ENCODE measurements at places on chromosomes 16 and 17.

DNA sequence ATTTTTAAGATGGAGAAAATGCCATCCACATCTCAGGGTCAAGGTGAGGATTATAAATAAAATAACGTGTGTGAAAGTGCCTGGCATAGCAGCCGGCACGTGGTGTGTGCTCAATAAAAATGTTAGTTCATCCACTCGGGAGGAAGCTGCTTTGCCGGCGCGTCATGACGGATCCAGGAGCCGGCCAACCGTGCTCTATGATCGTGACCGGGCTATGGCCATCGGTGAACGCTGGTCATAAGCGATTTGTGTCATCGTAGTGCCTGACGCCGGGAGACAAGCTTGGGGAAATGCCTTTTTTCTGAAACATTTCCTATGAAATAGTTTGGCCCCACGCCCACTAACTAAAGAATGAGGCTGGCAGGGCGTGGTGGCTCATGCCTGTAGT, 74.0 kb downstream of the CMC2 start:
- DNase-seq = peak; percentile 92

DNA sequence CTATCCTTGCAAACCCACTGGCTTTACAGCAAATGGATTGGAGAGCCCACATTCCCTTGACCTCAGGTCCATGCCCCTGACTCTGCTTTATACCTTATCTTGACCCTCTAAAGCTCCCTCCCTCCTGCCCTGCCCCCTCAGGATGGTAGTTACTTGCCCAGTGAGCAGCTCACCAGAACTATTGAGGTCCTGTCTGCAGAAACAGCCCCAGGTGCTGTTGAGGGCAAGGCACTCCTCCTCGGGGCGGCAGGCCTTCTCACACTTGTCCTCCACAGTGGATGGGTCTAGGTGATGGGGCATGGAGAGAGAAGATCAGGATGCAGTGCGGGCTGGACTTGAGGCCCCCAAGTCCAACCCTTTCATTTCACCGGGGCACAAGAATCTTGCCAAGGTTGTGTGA, 4.6 kb downstream of the GP2 start:
- no peak for DNase-seq

DNA sequence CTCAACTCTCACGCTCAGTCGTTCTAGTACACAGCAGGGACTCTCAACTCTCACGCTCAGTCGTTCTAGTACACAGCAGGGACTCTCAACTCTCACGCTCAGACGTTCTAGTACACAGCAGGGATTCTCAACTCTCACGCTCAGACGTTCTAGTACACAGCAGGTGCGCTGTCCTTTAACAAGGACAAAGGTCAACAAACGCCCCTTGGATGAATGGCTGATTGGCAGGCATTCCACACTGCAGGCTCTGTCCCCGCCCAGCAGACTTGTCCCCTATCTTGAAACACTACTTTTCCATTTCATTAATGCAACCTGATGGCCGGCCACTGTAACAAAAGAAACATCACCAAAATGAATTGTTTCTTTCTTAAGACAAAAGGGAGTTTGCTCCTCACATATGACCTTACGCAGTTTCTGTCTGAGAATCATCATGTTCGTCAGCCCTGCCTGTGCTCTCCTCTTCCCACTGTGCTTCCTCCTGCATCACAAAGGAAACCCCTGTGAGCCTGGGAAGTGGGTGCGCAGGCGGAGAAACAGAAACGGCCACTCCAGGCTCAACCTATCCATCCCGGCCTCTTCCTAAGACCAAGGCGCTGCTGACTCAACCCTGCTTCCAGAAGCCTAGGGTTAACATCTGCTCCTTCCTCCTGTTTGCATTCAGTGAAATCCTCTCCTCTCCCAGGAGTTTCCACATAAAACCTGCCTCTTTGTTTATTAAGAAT, 59.8 kb downstream of the ANKRD11 start:
- DNase-seq = no peak

- peak; percentile 91 for DNase-seq
Measured at GRCh38 chr17:77319211-77320043, 178.7 kb downstream of the SEC14L1 start.

- no peak for DNase-seq
Measured at GRCh38 chr17:5373112-5373511, 46.4 kb downstream of the NUP88 start.

DNA sequence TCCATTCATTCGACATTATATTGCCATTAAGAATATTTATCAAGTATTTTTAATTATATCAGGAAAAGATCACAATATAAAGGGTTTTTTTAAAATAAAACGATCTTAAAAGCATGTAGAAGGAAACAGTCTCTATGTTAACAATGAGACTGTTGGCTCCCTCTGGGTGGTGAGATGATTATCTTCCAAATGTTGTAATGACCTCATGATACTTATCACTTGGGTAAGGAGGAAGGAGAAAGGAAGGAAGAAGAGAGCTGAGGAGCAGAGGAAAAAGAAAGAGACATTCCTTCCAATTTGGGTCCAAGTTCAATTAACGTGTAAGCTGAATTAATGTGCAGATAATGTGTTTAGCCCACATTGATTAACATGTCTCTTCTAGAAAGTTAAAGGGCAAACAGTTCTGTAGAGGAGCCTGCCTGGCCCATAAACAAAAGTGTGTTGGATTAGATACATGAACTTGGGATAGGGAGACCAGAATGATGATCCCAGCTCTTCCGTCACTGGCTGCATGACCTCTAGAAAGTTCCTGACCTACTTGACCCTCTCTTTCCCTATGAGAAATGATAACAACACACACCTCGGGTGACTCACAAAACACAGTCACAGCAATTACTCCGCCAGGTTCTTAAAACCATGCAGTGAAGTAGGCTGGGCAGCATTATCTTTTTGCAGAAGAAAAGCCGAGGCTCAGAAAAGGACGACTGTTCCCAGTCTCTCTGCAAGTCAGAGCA, 32.0 kb downstream of the PIMREG start:
- DNase-seq = no peak

- peak; percentile 23 for DNase-seq
Measured at GRCh38 chr16:87702325-87702811, 63.4 kb downstream of the KLHDC4 start.

DNA sequence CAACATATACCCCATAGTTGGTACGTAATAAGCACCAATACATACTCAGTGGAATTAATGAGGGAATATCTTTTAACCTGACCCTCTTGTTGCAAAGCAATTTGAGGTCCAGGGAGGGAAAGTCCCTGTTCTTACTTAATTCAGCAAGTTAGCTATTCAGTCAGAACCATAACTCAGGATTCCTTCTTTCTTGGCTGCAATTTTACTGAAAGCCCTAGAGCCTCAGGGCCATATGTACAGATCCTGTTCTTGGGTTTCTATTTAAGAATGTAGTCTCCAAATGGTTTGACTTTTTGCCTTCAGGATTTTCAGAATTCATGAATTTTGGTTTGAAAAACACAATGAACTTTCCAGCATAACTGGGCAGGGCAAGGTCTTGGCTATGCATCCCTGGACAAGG, 436.5 kb downstream of the HS3ST4 start:
- no peak for DNase-seq

DNA sequence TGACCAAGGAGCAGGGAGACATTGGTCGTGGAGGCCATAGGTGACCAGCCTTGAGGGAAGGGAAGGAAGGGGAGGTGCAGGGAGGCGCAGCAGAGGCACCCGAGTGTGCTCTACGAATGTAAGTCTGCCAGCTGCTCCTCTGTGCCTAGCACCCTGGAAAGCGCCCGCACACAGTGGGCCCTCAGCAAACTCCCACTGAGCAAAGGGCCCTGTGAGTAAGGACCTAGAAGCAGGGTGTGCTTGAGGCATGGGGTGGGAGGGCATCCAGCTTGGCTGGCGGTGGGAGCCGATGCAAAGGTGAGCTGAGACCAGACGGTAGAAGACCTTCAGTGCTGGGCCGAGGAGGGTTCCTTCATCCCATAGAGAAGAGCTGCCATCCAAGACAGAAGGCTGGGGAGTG, 36.2 kb upstream of the MEOX1 start:
- DNase-seq = no peak

DNA sequence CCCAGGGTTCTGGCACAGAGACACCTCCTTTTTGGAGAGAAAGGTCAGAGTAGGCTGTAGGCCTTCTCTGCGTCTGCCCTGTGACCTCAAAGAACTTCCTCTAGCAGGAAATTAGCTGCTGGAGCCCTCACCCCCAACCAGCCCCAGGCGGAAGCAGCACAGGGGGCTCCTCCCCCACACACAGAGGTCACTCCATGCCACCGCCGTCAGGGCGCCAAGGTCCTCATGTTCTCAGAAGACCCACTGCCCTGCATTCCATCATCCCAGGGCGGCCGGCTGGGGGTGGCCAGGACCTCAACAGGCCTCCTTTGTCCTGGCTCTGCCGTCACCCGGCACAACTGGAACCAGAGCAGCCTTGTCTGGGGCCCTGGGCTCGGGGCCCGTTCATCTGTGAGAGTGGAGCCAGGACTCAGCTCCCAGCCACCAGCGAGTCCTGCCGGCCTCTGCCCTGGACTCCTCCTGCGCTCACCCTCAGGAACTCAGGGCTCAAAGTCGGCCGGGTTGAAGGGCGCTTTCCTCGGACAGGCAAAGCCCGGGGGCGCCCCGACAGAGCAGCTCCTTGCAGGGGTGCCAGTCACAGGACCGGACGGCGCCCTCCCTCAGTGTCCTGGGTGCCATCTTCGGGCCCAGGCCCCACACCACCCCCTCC, 1.2 kb downstream of the TMC6 start:
- DNase-seq = no peak

DNA sequence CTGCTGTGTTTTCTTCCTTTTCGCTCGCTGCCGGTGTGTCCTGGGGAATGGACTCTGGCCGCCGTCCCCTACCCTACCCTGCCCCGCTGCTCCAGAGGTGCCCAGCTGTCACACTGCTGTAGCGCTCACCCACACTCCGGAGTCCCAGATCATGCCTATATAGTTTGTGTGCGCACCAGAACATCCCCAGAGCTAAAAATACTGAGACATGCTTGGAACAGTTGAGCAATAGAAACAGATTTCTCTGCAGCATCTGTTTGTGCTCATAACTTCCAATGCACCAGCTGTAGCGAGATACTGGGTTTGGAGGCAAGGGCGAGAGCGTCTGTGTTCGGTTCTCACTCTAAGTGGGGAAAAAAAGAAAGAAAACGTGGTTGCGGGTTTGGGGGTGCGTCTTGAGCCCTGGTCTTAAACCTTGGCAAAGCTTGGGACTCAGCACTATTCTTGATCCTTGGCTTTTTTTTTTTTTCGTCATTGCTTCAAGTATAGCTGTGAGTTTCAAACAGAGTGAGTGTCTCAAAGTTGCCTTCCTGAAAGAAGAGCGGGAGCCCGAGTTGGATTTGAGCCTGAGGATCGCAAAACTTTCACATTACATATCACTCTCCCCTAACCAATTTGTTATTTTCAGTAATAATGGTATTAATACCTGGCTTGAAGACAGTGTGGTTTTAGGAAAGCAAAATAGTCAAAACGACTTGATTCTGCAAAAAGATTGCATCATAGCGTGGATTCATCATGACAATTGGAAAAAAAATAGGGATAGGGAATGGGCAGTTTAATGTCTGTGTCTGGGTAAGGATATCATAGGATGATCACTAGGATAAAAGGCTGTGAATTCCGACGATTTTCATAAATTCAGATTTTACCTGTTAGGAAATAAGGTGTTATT, 621 bp downstream of the KCNJ2 start:
- peak; percentile 55 for DNase-seq

DNA sequence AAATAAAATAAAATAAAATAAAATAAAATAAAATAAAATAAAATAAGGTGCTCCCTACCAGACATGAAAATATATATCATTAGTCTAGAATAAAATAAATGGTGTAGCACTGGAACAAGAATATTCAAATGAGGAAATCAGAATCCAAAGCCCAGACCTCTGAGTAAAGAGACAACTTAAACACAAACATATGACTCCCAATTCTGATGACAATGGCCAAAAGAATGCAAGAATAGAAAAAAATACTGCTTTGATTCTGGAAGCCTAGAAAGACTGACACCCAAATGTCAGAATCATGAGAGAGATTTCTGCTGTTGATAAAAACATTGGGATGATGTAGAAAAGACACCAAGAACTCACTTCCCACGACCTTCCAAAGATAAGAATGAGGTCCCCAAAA, 27.9 kb downstream of the MYOCD start:
- peak; percentile 42 for DNase-seq

DNA sequence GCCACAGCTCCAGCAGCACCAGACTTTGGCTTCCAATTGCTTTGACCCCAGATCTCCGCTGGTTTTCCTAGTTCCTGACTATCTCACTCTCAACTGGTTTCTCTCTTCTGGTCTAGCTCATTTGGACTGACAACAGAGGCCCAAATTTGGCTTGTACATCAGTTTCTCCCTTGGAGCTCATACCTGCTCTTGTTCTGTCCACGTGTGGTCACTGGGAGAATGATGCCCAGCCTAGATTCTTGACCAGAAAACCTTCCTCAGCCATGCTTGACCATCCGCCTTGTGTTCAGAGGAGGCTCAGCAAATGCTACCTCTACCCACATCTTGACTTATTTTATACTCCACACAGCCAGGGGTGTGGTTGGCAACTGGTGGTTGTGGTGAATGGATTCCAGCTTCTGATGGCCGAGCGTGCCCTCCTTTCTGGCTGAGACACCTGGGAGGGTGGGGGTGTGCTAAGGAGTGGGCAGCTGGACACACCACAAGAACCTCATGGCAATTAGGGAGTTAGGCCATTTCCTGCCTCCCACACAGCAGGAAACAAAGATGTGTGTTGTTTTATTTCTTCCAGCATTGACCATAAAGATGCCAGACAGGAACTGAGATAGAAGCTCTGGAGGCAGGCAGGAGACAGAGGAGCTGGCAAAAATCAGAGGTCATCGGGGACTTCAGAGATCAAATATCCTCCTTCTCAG, 93.8 kb upstream of the FAM20A start:
- DNase-seq = peak; percentile 57

- DNase-seq = no peak
Measured at GRCh38 chr16:72149676-72150464, 22.1 kb downstream of the PMFBP1 start.

- DNase-seq = peak; percentile 53
Measured at GRCh38 chr17:75457047-75457654, 716 bp downstream of the TMEM94 start.

- no peak for DNase-seq
Measured at GRCh38 chr17:63540590-63540989, 9.7 kb upstream of the DCAF7 start.

DNA sequence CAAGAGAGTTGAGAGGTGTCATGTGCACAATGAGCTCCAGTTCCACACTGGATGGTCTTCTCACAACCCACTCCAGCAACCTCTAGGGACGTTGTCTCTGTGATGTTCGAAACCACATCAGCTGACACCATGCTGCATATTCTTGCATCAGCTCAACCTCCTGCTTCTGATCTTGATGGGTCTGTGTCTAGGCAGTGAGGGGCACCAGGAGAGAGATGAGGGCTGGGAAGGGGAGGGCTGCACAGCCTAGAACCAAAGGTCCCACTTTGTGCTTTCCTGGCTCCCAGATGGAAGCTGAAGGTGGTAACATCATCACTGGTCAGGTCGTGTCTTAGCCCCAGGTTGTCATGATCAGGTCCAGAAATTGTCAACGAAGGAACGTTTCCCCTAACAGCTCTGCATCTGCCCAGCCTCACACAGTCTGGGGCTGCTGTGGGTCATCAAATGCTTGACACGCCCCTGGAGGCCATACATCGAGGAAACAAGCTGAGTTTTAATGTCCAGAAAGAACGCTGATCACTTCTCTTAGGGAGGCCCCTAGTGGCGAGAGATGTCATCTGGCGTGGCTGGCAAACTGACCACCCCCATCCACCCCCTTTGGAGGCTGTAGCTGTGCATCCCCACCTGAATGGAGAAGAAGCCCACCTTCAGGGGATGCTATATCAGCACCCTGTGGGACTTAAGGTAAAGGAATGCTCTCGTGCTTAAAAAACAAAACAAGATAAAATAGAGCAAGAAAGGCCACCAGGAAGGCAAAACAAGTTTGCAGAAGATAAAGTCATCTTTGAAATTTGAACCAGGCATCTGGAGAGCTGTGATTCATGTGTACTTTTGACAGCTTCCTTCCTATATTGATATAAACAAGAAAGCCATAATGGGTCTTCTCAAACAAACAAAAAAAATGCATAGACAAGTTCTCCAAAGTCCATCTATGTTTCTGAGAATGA, 58.3 kb downstream of the WIPI1 start:
- peak; percentile 86 for DNase-seq
